Glutamatergic neuron (in vitro differentiated cells): ENCODE measurements at places on chromosomes 11 and 22.
A peak's percentile ranks its signal among the peaks of the same experiment; 100 is the strongest.

DNA sequence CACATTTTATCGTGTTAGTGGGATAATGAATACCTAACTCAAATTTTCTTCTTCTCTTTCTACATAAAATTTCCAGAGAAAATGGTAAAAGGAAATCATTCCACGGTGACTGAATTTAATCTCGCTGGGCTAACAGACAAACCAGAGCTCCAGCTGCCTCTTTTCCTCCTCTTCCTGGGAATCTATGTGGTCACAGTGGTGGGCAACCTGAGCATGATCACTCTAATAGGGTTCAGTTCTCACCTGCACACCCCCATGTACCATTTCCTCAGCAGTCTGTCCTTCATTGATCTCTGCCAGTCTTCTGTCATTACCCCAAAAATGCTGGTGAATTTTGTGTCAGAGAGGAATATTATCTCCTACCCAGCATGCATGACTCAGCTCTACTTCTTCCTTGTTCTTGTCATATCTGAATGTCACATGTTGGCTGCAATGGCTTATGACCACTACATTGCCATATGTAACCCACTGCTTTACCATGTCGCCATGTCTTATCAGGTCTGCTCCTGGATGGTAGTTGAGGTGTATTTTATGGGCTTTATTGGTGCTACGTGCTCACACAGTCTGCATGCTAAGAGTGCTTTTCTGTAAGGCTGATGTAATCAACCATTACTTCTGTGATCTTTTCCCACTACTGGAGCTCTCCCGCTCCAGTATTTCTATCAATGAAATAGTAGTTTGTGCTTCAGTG, 24.1 kb downstream of the OR10D3 start:
- DNase-seq: no peak
- no peak overlapping the region for H3K4me3 ChIP-seq
- H3K4me1 ChIP-seq: peaks cover 7% of the 10 kb centered on the region
- H3K36me3 ChIP-seq: no peaks in the 10 kb centered on the region
- H3K27ac ChIP-seq: no peak overlapping the region

DNA sequence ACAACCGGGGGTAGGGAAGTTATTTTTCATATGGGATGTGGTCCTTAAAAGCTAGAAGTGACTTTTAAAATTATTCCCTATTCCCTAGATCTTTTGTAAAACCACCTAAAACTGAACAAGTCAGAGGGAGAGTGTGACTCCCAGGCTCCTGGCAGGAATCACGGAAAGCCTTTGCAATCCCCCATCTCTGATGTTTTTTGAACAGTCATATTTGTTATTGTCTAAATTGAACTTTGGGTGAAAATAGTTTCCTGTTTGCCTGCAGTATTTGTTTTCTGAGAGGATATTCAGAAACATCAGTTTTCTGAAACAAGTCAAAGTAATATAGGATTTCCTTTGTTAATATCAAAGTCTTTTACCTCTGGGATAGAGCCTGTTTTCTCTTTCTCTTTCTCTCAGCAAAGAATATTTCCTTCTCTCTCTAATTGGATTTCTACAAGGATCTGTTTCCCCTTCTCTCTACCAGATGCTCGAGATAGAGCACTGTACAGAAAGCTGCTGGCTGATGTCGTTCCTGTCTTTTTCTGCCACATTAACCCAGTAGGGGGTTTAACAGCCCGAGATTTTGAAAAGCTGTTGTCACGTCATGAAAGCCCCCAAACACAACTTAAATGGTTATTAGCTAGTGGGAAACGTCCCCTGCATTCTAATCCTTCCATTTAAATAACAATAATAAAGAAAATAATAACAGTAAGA, 132.2 kb upstream of the PITPNB start:
- peak overlapping the region; percentile 83 for H3K27ac ChIP-seq
- H3K4me1 ChIP-seq: peaks cover 39% of the 10 kb centered on the region
- no peaks in the 10 kb centered on the region for H3K36me3 ChIP-seq
- no peak for DNase-seq
- no peak overlapping the region for H3K4me3 ChIP-seq

- peaks cover 12% of the 10 kb centered on the region for H3K4me1 ChIP-seq
- peaks cover 5% of the 10 kb centered on the region for H3K27me3 ChIP-seq
- peaks cover 12% of the 10 kb centered on the region for H3K36me3 ChIP-seq
- DNase-seq: no peak
These were observed 10.8 kb downstream of the DNAL4 start for GRCh38 chr22:38783095-38783615.

DNA sequence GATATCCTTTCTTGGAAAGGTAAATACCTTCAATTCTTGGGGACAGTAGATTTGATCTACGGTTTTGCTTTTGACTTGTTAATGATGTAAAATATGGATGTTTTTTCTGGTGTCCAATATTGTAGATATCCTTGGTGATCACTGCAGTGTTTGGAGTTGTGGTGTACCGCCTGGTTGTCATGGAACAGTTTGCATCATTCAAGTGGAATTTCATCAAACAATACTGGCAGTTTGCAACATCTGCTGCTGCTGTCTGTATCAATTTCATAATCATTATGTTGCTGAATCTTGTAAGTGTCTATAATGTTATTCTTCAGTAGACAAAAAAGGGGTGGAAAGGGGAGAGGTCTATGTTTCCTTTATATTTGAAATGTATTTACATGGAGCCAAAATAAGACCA, 27.4 kb upstream of the MUC15 start:
- no peak overlapping the region for H3K4me3 ChIP-seq
- H3K27ac ChIP-seq: no peak overlapping the region
- H3K27me3 ChIP-seq: no peaks in the 10 kb centered on the region
- H3K4me1 ChIP-seq: peaks cover 13% of the 10 kb centered on the region
- no peak for DNase-seq
- peaks cover 5% of the 10 kb centered on the region for H3K36me3 ChIP-seq

DNA sequence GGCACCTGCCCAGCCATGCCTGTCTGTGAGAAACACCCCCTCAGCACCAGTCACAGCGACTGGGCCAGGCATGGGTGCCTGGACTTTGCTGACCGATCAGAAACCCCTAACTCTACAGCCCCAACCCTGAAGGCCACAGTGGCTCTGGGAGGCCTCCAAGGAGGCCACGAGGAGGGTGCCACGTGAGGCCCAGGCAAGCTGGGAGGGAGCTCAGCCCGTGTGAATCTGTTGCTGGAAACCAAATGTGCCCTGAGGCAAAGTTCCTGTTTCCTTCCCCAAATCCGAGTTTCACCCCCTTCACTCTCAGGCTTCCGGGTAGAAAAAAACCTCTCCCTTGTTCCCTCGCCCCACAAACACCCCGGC, 1.3 kb downstream of the UNC93B1 start:
- H3K27ac ChIP-seq: no peak overlapping the region
- DNase-seq: no peak
- H3K4me3 ChIP-seq: peak overlapping the region; percentile 84
- H3K36me3 ChIP-seq: no peaks in the 10 kb centered on the region
- peaks cover 14% of the 10 kb centered on the region for H3K27me3 ChIP-seq

DNA sequence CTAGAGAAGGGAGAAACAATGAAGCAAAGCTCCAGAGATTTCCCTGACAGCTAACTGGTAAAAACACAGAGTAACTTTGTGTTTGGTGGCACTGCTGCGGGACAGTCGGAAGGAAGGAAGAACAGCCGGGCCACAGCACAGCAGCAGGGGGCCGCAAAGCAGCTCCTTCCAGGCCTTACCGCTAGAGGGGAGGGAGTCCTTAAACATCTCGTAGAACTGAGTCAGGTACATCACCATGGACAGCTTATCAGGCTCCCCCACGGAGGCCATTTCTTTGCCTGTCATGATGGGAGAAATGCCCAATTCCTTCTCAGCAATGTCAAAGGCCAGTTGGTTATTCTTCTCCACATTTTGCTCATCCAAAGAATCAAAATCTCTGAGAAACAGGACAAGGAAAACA, 114.6 kb upstream of the BID start:
- H3K4me3 ChIP-seq: no peak overlapping the region
- H3K27ac ChIP-seq: no peak overlapping the region
- peak; percentile 47 for DNase-seq
- peaks cover 35% of the 10 kb centered on the region for H3K4me1 ChIP-seq

- DNase-seq: no peak
- no peaks in the 10 kb centered on the region for H3K27me3 ChIP-seq
- H3K36me3 ChIP-seq: peaks cover under 1% of the 10 kb centered on the region
- no peak overlapping the region for H3K27ac ChIP-seq
These were observed 16.7 kb upstream of the PARVG start for GRCh38 chr22:44164031-44164430.
